ENCODE measurements at places on chromosomes 5 and 9. TPM values are rescaled to one million over a fixed set of nuclear protein-coding genes. Genes with fewer than 3 reads are reported as not detected.

The WWC1 gene
- 20.1 TPM for total RNA-seq

The FBP2 gene
- not detected for total RNA-seq

The TAF1L gene
- total RNA-seq = not detected

The PRRX2 gene
- not detected for total RNA-seq

The SMIM15 gene
- total RNA-seq = 25.9 TPM

The C9orf85 gene
- total RNA-seq = 14.2 TPM

The PCDHAC2 gene
- 34.8 TPM for total RNA-seq

The IFNA16 gene
- total RNA-seq = not detected

The PRR16 gene
- total RNA-seq = 1.6 TPM

The MAMDC2 gene
- 9.6 TPM for total RNA-seq

The SYK gene
- total RNA-seq = 1.5 TPM

The TLX3 gene
- total RNA-seq = 5.2 TPM

The SMIM33 gene
- total RNA-seq = not detected

The PDE8B gene
- total RNA-seq = 6.4 TPM

The HAVCR1 gene
- 0.36 TPM for total RNA-seq

The HK3 gene
- total RNA-seq = 0.82 TPM

The TAF11L5 gene
- total RNA-seq = not detected

The LRRC70 gene
- total RNA-seq = 8.0 TPM

The CRB2 gene
- 18.1 TPM for total RNA-seq

The MED10 gene
- total RNA-seq = 14.2 TPM

The KCNT1 gene
- total RNA-seq = 3.2 TPM

The ZNF454 gene
- total RNA-seq = 13.9 TPM

The ORM2 gene
- not detected for total RNA-seq

The CRHBP gene
- 0.64 TPM for total RNA-seq

The CDC20B gene
- total RNA-seq = 0.18 TPM

The QRFP gene
- total RNA-seq = not detected

The WDR38 gene
- 0.27 TPM for total RNA-seq

The FBXW2 gene
- total RNA-seq = 51.5 TPM

The MEIKIN gene
- not detected for total RNA-seq

The SLC25A2 gene
- total RNA-seq = 0.36 TPM

The ECSCR gene
- 6.1 TPM for total RNA-seq

The ZMYND19 gene
- total RNA-seq = 12.7 TPM

The SPATA6L gene
- 12.0 TPM for total RNA-seq

The MCC gene
- total RNA-seq = 61.1 TPM

Data from cerebellum (tissue), 4 donors.